ENCODE measurements at places on chromosomes 7 and 10.

DNA sequence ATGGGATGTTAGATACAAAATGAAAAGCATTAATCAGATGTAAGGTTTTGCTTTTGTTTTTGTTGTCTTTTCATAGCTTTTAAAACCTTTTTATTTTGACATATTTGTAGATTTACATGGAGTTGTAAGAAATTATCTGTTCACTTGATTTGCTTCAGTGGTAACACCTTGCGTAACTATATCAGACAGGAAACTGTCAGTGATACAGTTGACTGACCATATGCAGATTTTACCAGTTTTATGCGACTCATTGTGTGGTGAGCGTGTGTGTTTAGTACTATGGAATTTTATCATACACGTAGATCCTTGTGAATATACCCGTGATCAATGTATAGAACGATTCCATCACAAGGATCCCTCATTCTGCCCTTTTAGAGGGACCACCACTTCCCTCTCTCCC lies 701.4 kb downstream of the SUGCT start:
- DNase-seq, result no peak

DNA sequence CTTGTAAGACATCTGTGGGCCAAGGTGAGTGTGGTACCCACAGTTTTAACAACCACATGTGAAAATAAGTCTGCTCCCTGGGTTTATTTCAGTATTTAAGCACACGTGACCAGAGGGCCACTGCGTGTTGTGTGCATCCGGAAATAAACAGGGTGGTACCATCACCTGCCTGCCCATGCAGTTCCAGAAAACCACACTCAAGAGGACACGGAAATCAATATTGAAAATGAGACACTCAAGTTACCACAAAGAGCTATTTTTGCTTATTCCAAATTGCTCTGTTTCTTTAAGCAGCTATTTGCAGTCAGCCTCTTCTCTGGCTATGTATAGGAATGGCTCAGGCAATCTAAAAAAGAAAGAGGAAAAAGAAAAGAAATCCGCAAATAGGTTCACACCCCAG lies 71.8 kb upstream of the LOXL4 start:
- DNase-seq, result no peak

- DNase-seq, result no peak
Measured at GRCh38 chr10:37975401-37975991, 951 bp downstream of the ZNF25 start.

DNA sequence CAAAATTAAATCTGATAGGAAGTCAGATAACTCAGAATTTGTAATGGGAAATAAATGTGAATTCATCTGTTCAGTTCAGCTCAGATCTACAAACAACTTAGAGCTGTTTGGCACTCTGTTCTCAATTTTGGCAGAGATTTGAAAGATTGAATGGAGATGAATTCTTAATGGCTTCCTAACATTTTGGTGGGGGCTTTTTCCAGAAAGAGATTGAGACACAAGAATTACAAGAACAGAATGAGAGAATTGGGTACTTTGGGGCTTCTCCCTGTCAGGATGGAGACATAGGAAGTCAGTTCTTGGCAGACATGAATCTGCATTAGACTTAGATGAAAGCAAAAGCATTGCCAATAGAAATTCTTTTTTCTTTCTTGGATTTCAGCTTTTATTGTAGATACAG lies 39.0 kb upstream of the PTPRZ1 start:
- DNase-seq, result no peak
